Hypothalamus (tissue), 51 donors: ENCODE measurements at places on chromosomes 7 and 10.

DNA sequence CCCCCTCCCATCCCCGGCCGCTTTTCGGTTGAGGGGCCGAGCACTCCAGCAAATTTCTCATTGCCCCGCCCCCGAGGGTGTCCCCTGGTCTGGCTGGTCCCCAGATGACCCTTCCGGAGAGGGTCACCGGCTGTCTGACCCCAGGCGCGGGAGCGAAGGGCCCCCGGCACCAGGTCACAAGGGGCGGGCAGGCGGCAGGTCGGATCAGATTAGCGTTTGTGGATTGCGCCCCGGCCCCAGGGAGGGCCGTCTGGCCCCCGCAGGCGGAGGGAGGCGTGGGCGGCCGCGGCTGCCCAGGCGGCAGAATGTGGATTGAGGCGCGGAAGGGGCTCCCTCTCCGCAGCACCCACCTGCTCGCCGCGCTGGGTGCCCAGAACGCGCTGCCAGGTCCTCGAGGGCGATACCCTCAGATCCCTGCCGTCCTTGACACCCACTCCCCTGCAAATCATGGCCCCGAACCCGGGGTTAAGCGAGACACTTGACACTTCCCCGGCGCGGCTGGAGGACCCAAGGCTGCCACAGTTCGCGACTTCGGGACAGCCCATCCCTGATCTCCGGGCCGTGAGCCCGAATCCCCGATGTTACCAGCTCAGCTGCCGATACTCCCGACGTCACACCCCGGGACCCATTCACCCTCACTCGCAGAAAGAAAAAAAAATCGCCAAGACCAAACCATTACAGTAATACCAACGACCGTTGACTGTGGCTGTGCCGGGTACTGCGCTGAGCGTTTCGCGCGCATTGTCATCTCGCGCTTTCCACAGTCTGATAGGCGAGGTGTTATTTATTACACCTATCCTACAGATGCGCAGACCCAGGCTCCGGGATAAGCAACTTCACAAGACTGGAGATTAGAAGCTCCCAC is 953 bp downstream of the NODAL start:
- no peak for DNase-seq

- DNase-seq = no peak
Observed at GRCh38 chr10:14742815-14743214, 31.9 kb downstream of the FAM107B start.

- DNase-seq = no peak
Observed at GRCh38 chr10:47346581-47347302, 1.4 kb upstream of the RBP3 start.

GRCh38 chr10:43044961-43045621 is 31.8 kb upstream of the RET start:
- no peak for DNase-seq

GRCh38 chr7:116630357-116630756 is 41.6 kb upstream of the MET start:
- no peak for DNase-seq

DNA sequence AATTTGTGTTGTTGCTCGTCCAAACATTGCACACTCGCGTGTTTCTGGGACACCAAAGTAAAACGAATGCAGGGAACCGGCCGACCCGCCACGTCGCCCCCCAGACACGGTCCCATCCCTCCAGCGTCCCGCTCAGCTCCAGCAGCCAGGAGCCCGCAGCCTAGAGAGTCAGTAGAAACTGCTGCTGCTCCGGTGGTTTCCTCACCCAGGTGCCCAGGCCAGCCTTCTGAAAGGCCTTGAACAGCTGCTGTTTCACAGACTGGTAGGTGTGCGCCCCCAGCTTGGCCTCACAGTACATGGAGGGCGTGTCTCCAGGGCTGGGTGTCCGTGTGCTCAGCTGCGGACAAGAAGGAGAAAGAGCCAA is 126.8 kb downstream of the WDR37 start:
- DNase-seq = no peak

- no peak for DNase-seq
Observed at GRCh38 chr7:48518092-48518491, 346.8 kb downstream of the ABCA13 start.

GRCh38 chr7:32481176-32481575 is 9.0 kb downstream of the LSM5 start:
- no peak for DNase-seq

DNA sequence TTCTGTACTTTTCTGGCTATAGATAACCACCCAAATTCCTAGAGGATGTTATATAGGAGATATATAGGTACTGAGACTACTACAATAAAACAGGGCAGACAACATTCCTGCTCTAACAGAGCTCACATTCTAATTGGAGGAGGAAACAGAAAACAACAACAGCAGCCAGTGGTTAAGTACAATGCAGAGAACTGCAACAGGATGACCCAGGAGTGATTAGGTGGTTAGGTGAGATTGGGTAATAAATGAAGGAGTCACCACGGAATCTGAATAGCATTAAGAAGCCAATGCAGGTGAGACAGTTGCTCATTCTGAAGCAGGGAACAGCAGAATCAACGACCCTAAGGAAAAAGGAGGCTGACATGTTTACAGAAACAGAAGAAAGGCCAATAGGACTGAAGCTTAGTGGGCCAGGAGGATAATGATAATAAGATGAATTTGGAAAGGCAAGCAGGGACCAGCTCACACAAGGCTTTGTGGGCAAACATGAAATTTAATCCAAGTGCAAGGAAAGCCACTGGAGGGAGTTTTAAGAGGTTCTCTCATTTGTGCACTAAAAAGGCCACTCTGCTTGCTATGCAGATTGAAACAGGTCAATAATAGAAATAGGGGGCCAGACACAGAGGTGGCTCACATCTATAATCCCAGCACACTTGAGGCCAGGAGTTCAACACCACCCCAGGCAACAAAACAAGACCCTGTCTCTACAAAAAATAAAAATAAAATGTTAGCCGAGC is 16.9 kb upstream of the REEP3 start:
- DNase-seq = no peak
